ENCODE measurements at places on chromosomes 16 and 17.

GRCh38 chr17:57655553-57655952 lies 89.5 kb downstream of the CCDC182 start:
- no peak for DNase-seq

DNA sequence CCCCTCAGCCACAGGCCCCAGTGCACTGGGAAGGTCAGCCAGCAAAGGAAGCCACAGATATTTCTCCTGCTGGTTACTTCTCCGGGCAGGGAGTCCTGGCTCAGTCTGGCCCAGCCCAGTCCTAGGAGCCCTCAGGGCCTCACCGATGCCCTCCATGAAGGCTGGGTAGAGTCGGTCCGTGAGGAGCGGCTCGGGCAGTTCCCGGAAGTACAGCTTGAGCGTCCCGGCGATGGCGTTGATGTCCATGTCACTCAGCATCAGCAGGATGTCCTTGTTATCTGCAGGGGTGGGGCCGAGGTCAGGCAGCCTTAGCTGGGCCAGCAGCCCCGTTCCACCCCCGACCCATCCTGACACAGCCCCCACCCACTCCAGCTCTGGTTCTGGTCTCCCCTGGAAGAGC lies 13.7 kb downstream of the TIMM22 start:
- no peak for DNase-seq

- DNase-seq = no peak
Observed at GRCh38 chr17:82384730-82385481, 13.3 kb downstream of the UTS2R start.

DNA sequence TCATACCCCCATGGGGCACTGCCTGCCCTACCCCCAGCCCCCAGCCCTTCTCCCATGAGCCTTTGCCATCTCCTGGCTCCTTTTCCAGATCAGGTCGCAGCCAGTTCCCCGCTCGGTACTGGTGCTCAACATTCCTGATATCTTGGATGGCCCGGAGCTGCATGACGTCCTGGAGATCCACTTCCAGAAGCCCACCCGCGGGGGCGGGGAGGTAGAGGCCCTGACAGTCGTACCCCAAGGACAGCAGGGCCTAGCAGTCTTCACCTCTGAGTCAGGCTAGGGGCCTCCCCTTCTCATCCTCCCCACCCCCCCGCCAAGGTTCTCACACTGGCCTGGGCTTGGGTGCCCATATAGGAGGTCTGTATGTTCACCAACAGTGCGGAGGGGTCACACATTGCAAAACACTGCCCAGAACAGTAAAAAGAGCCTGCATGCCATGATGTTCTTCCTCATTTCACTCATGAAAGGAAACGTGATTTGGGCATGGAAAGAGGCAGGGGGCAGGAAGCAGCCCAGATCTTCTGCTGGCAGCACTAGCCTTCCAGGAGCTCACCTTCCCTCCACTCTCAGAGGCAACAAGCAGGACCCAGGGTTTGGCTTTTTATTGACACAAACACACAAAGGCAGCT lies 7.5 kb downstream of the IFI35 start:
- DNase-seq = no peak

DNA sequence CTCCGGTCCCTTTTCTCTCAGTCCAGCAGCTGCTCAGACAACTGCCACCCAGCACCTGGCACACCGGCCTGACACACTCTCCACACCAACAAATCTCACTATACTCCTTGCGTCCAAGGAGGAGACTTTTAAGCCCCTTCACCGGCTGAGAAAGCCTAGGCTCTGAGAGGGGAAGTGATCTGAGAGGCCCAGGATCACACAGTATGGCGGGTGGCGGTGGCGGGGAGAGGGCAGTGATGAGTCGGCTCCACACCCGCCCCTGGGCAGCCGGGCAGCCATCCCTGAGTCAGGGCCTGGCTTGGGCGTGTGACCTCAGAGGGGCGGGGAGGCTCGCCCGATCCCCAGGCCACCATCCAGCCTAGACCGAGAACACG lies 569 bp downstream of the FLII start:
- no peak for DNase-seq

- peak; percentile 46 for DNase-seq
Observed at GRCh38 chr17:72603420-72604242, 482.8 kb downstream of the SOX9 start.

- DNase-seq = no peak
Observed at GRCh38 chr16:74736531-74737157, 36.0 kb upstream of the MLKL start.

- DNase-seq = no peak
Observed at GRCh38 chr16:78147911-78148401, 48.5 kb downstream of the WWOX start.

DNA sequence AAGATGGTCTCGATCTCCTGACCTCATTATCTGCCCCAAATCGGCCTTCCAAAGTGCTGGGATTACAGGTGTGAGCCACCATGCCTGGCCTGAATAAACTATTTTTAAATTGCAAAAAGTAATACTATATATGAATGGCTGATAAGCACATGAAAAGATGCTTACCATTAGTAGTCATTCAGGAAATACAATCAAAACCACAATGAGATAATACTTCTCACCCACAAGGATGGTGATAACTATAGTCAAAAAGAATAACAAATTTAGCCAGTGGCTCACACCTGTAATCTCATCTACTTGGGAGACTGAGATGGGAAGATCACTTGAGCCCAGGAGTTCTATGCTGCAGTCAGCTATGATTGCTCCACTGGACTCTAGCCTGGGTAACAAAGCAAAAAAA lies 2.4 kb upstream of the TACO1 start:
- no peak for DNase-seq

DNA sequence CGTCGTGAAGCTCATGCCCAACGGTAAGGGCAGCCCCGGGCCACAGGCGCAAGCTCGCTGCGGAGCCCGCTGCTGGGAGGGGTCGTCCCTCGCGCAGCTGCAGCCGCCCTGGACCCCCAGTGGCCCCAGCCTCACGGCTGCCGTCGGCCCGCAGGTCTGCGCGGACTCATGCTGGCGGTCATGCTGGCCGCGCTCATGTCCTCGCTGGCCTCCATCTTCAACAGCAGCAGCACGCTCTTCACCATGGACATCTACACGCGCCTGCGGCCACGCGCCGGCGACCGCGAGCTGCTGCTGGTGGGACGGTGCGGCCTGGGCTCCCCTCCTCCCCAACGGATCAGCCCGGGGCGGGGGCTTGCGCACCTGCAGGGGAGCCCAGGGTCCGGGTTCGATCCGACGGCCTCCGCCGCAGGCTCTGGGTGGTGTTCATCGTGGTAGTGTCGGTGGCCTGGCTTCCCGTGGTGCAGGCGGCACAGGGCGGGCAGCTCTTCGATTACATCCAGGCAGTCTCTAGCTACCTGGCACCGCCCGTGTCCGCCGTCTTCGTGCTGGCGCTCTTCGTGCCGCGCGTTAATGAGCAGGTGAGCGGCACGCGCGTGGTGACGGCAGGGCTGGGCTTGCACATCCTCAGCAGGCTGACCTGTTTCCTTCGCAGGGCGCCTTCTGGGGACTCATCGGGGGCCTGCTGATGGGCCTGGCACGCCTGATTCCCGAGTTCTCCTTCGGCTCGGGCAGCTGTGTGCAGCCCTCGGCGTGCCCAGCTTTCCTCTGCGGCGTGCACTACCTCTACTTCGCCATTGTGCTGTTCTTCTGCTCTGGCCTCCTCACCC lies 5.8 kb downstream of the SLC5A2 start:
- DNase-seq = no peak

DNA sequence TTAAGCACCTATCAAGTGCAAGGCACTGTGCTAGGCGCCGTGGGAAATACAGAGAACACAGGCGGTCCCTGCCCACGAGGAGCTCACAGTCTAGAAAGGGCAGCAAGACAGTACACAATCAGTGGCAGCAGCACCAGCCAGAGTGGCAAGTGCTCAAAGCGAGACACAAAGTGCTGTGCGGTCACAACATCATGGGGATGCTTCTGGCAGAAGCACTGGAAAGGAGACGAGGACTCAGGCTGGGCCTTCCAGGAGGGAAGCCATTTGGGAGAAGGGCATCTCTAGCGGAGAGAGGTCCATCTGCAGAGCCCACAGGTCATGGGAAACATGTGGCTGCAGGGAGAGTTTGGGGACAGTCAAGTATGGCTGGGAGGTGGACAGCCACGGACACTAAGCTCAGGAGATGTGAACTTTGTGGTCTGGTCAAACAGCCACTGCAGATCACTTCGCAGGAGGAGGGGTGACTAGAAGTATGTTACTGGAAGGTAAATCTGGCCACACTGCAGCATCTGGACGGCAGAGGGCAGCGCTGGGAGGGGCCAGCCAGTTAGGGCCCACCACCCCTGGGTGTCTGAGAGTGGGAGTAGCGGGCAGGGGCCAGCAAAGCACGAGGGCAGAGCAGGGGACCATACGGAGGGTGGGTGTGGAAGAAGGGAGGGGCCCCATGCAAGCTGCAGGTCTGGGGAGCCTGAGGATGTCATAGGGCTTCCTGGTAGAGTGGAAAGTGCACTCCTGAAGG lies 71.1 kb downstream of the N4BP1 start:
- DNase-seq = no peak

GRCh38 chr16:23876256-23876896 lies 40.6 kb downstream of the PRKCB start:
- DNase-seq = no peak

- DNase-seq = no peak
Observed at GRCh38 chr17:68457168-68457538, at the start of gene WIPI1. Gene WIPI1, minus strand, starts transcription at chr17:68457496. Its CDS starts 75 bp downstream, at chr17:68457421.

DNA sequence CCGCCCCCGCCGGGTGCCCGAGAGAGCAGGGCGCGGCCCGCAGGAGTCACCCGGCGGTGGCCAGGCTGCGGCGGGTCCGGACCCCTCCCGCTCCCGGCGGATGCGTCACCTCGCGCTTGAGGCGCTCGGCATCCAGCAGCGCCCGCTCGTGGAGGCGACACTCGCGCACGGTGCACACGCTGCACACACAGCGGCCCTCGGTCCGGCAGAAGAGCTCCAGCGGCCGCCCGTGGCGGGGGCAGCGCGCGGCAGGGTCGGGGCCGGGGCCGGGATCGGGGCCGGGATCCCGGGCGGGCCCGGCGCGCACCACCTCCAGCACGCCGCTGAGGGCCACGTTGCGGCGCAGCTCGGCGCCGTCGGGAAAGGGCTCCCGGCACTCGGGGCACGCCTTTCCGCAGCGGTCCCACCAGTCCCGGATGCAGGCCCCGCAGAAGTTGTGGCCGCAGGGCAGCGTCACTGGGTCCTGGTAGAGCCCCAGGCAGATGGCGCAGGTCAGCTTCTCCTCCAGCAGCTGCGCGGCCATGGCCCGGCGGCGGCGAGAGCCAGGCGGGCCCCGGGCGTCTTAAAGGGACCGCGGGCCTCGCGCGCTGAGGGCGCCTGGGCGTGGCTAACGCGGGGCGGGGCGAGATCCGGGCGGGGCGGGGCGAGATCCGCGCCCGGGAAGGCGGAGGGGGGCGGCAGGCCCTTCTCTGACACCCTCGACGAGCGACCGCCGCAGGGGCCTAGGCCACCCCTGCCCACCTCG lies at the start of gene TRIM65:
Gene TRIM65 (minus strand): TSS at position 537 of the 745 bp plus-strand sequence. CDS start 14 bp downstream, at position 523.
- DNase-seq = no peak

DNA sequence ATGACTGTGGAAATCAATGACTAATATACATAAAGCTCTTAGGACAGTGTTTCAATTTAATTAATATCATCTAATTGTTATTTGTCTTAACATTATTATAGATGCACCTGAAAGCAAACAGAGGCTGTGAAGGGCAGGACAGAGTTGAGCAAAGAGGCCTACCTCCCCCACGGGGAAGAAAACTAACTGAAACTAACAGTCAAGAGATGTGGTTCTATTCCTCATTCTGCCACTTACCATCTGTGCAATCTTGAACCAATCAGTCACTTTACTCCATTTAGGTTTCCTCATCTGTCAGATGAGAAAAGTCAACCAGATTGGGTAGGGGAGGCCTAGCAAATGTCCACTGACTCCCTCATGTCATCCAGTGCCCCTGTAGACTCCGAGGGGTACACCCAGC lies 59.1 kb downstream of the C17orf67 start:
- no peak for DNase-seq

DNA sequence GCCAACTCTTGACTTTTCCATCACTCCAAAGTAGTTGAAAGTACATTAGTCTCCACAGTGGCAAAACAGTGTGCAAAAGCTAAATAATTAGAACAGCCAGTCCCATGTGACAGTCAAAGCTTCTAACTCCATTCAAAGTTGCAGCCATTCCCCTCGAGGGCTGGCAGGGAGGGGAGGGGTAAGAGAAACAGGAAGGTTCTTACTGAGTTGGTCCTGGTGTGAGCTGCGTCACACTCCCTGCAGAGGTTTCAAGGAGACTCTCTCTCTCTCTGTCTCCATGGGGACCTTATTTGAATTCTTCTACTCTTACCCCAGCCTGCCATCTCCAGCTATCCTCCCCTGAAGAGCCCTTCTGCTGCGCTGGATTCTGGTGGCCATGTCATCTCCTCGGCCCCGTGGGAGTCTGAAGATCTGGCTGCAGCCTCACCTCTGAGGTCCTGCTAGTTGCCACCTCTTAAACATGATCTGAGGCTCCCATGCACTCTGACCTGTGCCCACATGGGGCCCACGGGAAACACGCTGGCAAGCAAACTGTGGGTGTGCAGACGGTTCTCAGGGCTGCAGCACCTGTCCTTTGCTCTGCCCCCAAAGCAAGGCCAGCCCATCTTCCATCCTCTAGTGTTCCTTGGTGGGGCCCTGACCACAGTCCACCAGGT lies 23.3 kb upstream of the STH start:
- DNase-seq = no peak

GRCh38 chr17:57906910-57907309 lies 48.3 kb downstream of the CUEDC1 start:
- DNase-seq = no peak

DNA sequence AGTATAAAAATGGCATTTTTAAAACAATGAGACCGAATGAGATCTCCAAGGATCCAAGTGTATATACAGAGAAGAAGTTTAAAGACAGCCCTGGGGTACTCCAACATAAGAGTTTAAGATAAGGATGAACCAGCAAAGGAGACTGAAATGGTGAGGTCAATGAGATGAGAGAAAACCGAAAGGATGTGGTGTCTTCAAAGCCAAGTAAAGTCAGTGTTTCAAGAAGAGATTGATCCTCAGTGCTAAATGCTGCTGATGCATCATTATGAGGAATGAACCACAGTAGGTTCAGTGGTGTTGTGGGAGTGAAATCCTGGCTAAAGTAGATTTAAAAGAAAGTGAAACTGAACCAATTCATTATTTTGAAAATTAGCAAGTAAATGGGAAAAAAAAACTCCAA lies 38.1 kb upstream of the NLK start:
- no peak for DNase-seq

DNA sequence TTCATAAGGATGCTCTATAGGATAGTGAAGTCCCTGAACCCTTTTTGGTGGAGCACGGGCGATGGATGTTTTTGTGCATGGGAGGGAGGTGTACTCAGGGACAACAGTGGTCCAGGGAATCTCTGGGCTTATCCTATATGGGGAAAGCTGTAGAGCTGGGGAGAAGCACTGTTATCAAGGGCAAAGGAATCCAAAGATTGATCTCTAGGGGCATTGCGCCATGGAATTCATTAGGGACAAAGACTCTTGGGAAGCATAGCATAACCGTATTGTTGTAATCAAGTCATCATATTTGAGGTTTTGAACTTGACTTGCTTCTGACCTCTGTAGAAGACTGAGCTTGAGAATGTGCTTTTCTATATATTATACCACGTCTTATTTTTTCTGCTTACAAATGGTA lies 172.9 kb upstream of the ZFHX3 start:
- no peak for DNase-seq

- DNase-seq = no peak
Observed at GRCh38 chr16:15611610-15612009, 31.3 kb downstream of the MARF1 start.

- no peak for DNase-seq
Observed at GRCh38 chr16:86075488-86075785, 176.5 kb downstream of the IRF8 start.

Data from AG04450 (cell line).